ENCODE measurements at places on chromosomes 12 and 14. TPM values are rescaled to one million over a fixed set of nuclear protein-coding genes. Genes with fewer than 3 reads are reported as not detected.

GRCh38 chr12:71315328-71315985 is 124.1 kb upstream of the LGR5 start:
- DNase-seq, result no peak

The CLEC4C gene
- total RNA-seq, result not detected

GRCh38 chr12:12185414-12185813 is 81.4 kb downstream of the LRP6 start:
- DNase-seq, result no peak

- DNase-seq, result no peak
These were observed 92.3 kb upstream of the DCN start for GRCh38 chr12:91274916-91275315.

The KRT74 gene
- total RNA-seq, result not detected

The ORAI1 gene
- 19.0 TPM for total RNA-seq

GRCh38 chr14:54974788-54975414 is 52.0 kb downstream of the WDHD1 start:
- no peak for DNase-seq

- DNase-seq, result no peak
These were observed 58.1 kb upstream of the NUDT4 start for GRCh38 chr12:93319523-93320050.
